ENCODE measurements at places on chromosomes 12 and 14. TPM values are rescaled to one million over a fixed set of nuclear protein-coding genes. Genes with fewer than 3 reads are reported as not detected.

Gene DBX2
- total RNA-seq, result not detected

Gene OTUB2
- total RNA-seq, result 15.0 TPM

Gene SLCO1B1
- not detected for total RNA-seq

Gene NOVA1
- total RNA-seq, result 3.5 TPM

Gene GPR33
- not detected for total RNA-seq

Gene KRT75
- not detected for total RNA-seq

Gene SSTR1
- total RNA-seq, result 0.06 TPM

Gene MEG3
- total RNA-seq, result 7.2 TPM

Gene OLR1
- total RNA-seq, result not detected

Gene AKAP3
- total RNA-seq, result 0.06 TPM

Gene TROAP
- 45.4 TPM for total RNA-seq

Gene A2M
- 0.17 TPM for total RNA-seq

Gene NPFF
- total RNA-seq, result not detected

Gene ISCA2
- 41.6 TPM for total RNA-seq

Gene KLRG1
- 0.65 TPM for total RNA-seq

Gene FSCB
- total RNA-seq, result not detected

Gene TAS2R46
- total RNA-seq, result 0.17 TPM

Gene PTGDR
- not detected for total RNA-seq

Gene LMO3
- total RNA-seq, result not detected

Gene RPGRIP1
- total RNA-seq, result 0.07 TPM

Gene TAS2R10
- total RNA-seq, result 0.14 TPM

Gene RNASE8
- total RNA-seq, result not detected

Gene CCDC92
- 13.5 TPM for total RNA-seq
